ENCODE measurements at places on chromosomes 6 and 20.

GRCh38 chr20:41142919-41143318 is 5.6 kb downstream of the PLCG1 start:
- peak; percentile 50 for ATAC-seq

DNA sequence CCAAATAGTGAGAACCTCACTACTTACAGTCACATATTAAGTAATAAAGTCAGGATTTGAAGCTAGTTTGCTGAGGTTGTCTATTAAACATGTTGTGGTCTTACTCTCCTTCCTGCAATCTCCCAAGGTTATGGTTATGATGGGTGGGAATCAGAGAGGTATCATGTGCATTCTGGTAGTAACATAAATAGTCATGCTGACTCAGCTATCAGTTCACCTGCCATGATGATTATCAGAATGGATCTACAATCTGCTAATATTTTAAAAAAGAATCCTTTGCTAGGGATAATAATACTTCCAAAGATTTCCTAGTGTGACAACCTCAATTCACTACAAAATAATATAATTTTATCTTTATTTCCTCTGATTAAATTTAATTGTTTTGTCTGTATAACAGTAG is 671.9 kb downstream of the KHDRBS2 start:
- no peak for ATAC-seq

- no peak for ATAC-seq
Observed at GRCh38 chr6:32109114-32109764, at the start of gene TNXB. Gene TNXB, minus strand, starts transcription at chr6:32109338. Its CDS starts 11,140 bp downstream, at chr6:32098198.

GRCh38 chr6:44193307-44193910 is 23.3 kb upstream of the MYMX start:
- no peak for ATAC-seq

GRCh38 chr6:55014321-55015088 is 159.8 kb upstream of the HCRTR2 start:
- ATAC-seq, result no peak

GRCh38 chr6:129472239-129472638 is 237.7 kb downstream of the ARHGAP18 start:
- no peak for ATAC-seq

GRCh38 chr20:8310618-8311017 is 178.6 kb downstream of the PLCB1 start:
- no peak for ATAC-seq

- ATAC-seq, result no peak
Observed at GRCh38 chr6:297571-298232, 5.4 kb downstream of the DUSP22 start.

GRCh38 chr6:141607956-141608355 is 524.8 kb upstream of the GJE1 start:
- ATAC-seq, result no peak

DNA sequence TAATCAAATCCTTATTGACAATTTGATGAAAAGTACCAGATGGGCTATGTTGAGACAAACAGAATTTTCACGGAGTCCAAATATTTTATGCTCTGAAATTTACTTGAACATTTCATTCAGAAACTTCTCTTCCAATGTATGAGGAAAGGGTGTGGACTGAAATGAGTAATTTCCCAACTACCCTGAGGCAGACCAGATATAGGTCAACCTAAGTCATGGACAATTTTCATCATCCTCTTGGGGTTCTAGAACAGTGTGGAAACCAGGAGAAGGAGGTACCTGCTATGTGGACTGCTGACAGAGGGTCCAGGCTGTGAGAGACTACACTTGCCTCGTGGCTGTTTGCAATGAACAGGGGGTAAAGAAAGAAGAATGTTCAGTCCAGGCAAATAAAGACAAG is 323.0 kb downstream of the ESR1 start:
- peak; percentile 55 for ATAC-seq

DNA sequence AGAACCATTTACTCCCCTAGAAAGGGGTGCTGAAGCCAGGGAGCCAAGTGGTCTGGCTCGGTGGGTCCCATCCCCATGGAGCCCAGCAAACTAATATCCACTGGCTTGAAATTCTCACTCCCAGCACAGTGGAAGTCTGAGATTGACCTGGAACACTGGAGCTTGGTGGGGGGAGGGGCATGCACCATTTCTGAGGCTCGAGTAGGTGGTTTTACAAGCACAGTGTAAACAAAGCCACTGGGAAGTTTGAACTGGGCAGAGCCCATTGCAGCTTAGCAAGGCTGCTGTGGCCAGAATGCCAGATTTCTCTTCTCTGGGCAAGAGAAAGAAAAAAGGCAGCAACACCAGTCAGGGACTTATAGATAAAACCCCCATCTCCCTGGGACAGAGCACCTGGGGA is 855.8 kb upstream of the CITED2 start:
- ATAC-seq, result no peak

GRCh38 chr20:15890407-15890982 is 682.8 kb downstream of the KIF16B start:
- no peak for ATAC-seq

- ATAC-seq, result no peak
Observed at GRCh38 chr6:16898640-16899396, 137.6 kb upstream of the ATXN1 start.

DNA sequence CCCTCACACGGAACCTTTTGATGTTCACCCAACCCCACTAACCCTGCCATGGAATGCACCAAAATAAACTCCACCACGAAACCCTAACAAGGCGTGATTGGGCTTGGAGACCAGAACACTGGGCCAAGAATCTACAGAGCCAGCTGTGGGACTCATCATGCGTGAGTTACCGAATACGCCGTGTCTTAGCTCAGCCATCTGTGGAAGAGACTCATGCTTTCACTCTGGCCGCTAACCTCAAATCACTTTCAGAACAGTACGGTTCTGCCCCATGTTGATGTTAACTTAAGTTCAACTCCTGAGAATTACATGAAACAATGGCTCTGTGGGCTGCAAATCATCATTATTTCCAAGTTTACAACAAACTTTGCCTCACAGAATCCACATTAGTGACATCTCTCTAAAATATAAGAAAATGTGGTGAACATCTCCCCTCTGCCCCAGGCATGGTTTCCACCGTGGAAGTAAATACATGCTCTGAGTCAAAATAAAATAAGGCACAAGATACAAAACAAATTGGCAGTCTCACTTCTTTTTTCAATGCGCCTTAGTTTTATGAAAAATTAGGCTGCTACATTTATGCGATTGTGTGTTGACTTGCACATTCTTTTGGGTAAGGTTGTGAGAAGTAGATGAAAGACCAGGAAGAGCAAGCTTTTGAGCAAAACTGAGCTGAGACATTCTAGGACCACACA is 308.9 kb upstream of the EXOC2 start:
- ATAC-seq, result no peak

DNA sequence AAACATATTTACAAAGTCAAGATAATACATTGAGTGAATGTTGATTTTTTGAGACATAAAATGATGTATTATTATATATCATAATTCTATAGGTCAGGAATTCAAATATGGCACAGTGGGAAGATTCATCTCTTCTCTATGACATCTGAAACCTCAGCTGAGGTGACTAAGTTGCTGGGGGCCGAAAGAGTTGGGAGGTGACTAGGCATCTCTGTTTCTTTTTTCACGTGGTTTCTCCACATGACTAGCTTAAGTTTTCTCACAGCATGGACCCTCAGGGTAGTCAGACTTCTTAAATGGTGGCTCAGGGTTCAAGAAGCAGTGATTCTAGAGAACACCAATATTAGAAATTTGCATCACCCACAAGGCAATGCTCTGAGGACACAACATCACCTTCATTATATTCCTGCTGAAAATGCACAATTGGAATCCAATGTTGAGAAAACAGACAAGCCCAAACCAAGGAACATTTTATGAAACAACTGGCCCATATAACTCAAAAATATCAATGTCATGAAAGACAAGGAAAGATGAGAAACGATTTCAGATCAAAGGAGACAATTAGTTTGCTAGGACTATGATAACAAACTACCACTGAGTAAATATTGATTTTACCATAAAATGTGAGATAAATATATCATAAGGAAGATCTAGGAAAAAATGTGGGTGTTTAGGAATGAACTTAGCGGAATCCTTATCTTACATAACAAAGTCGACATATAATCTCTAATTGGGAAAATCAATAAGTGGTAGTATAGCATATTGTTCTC is 273.3 kb upstream of the IRAK1BP1 start:
- ATAC-seq, result no peak

GRCh38 chr6:34852406-34853085 is 35.3 kb downstream of the TAF11 start:
- no peak for ATAC-seq

GRCh38 chr6:31079656-31080261 is 32.6 kb downstream of the C6orf15 start:
- peak; percentile 81 for ATAC-seq

DNA sequence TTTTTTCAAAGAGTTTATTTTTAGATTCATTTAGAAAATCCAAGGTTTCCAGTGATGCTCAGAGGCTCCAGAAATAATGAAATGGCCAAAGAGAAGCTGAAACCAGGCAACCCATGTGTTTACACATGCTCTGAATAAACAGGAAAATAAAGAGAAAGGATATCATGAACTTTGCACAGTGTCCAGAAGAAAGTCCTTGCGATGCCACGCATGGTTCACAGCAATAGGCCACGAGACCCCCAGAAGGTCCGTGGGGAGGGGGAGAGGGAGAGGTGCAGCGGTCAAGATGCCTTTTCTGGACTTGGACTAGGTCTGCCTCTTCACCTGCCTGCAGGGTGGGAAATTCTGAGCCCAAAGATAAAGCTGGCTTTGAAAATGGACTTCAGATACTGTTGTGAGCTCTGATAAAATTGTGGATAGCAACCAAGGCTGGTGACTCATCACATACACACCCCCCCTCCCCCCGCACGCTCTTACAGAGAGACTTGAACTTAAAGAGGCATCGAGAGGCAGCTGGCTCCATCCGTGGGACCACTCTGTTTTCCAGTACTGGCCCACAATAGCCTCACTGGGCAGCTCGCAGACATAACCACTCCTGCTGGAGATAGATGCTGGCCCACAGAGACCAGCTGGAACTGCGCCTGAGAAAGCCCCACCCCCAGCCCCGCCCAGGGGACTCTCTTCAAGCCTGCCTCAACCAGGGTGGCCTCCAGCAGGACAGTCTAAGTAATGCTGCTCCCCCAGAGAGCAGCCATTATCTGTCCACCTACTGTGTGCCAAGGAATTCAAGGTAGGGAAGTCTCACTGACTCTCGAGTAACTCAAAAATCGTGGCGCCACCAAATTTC is 21.2 kb upstream of the NFATC2 start:
- ATAC-seq, result peak; percentile 55

- ATAC-seq, result no peak
Observed at GRCh38 chr6:7446619-7447325, 57.2 kb downstream of the RIOK1 start.

DNA sequence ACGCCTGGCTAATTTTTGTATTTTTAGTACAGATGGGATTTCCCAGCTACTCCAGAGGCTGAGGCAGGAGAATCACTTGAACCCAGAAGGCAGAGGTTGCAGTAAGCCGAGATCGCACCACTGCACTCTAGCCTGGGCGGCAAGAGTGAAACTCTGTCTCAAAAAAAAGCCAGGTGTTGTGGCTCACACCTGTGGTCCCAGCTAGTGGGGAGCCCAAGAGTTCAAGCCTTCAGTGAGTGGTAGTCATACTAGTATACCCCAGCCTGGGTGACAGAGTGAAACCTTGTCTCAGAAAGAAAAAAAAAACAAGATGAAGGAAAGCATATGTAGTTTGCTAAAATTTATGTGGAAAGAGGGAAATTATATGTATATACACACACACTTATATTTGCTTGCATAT is 20.0 kb upstream of the POU5F1 start:
- ATAC-seq, result no peak

- ATAC-seq, result peak; percentile 61
Observed at GRCh38 chr6:32175711-32176475, at the start of gene AGPAT1. Gene AGPAT1, minus strand, starts transcription at chr6:32176084. Its CDS starts 4,588 bp downstream, at chr6:32171496.

DNA sequence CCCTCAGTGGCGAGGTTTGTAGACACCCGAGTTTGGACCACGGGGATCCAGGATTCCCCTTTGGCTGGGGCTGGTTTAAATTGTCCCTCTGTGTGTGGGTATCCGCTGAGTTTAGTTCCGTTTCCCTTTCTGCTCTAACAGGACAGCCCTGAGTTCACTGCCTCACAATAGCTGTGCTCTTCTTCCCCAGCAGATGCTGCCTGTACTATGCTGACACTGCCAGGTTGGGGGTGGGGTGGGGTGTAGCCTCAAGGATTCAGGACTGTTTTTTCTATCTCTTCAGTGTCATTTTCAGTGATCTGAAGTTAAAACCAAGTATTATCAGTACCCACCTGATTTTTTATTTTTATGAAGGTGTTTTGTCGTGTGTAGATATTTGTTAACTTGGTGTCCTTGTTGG is 655.0 kb downstream of the COL12A1 start:
- ATAC-seq, result no peak

GRCh38 chr20:44279228-44279627 is 31.8 kb downstream of the FITM2 start:
- no peak for ATAC-seq

DNA sequence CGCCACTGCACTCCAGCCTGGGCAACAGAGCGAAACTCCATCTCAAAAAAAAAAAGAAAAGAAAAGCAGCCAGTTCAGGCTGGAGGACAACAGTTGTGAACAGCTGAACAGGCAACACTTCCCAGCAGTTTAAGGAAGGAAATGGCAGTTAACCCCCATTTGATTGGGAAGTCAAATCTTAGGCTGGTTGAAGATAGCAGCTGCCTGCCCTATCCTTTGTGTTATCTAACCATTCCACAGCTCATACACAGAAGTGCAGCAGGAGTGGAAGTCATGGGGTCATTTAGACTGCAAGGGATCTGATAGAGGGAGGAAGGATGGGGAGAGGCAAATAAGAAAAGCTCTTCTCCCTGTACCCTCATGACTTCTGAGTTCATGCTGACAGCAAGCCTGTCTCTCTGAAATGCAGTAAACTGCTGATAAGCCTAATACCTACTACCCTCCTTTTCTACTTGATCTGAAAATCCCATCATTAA is 35.3 kb downstream of the KCTD20 start:
- no peak for ATAC-seq

Data from activated T-helper 17 cell treated with anti-CD3 and anti-CD28 coated beads, Interleukin-2, amount 50 U/mL, for 72 hours (primary cell).